ENCODE measurements at places on chromosomes 5 and 9. TPM values are rescaled to one million over a fixed set of nuclear protein-coding genes. Genes with fewer than 3 reads are reported as not detected.

The LTC4S gene
- total RNA-seq, result 1.5 TPM

The ZNF608 gene
- total RNA-seq, result 46.4 TPM

The AQP7 gene
- 24.2 TPM for total RNA-seq

The MORN5 gene
- 1.6 TPM for total RNA-seq

The MOB3B gene
- 13.3 TPM for total RNA-seq

The PCDHB5 gene
- 13.4 TPM for total RNA-seq

The PRELID2 gene
- 40.2 TPM for total RNA-seq

The COX7C gene
- 287 TPM for total RNA-seq

The PAPPA gene
- 6.8 TPM for total RNA-seq

The C5orf46 gene
- total RNA-seq, result not detected

The PCDHA6 gene
- total RNA-seq, result 0.88 TPM

The BSPRY gene
- total RNA-seq, result 8.8 TPM
